Non-pigmented ciliary epithelial cell (primary cell): ENCODE measurements at places on chromosomes 12 and 14.

DNA sequence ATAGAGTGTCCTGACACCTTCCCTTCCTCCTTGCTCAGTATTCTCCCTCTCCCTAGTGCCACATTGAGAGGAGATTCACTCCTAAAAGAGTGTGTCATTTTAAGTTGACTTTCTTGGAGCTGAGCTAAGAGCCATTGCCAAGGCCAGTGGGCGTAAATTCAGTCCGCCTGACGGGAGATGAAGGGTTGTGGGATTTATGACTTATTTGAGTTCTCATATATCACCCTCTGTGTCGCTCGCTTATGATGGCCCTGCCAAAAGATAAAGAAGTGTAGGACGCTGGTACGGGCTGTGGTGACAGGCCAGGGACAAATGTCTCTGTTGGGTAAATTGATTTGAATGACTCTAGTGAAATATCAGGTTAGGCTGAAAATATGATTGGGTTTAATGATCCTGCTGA is 867.4 kb downstream of the NRXN3 start:
- no peak for DNase-seq

GRCh38 chr14:88188745-88189416 is 134.2 kb downstream of the KCNK10 start:
- DNase-seq, result no peak

GRCh38 chr14:80464531-80465149 is 253.3 kb upstream of the DIO2 start:
- no peak for DNase-seq

DNA sequence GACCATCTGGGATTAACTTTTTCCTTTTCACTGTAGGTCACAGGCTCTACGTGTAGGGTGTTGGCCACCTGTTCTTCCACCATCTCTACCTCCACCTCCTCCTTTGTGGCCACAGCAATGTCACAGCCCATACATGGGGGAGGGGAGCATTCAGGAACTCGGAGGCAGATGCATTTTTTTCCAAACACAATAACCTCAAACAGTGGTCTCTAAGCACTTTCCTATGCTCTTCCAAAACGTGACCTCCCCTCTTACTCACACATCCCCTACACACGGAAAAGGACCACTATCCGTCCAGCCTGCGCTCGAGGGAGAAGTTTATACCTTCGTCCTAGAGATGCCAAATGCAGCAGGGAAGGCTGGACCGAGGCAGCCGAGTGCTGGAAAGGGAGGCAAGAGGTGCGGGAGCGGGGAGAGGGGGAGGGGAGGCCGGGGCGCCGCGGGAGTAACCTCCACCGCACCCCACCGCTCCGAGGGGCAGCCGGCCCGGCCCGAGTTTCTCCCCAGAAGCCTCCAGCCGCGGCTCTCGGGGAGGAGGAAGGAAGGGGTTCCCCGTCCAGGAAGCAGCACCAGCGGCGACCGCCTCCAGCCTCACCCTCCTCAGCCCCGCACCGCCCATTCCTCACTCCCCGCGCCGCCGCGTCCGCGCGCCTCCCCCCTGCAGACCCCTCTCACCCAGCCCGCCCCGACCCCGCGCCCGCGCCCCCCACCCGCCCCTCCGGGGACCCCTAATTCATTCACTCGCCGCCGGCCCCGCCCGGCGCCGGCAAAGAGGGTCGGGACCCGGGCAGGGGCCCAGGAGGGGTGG is 594 bp downstream of the KRAS start:
- no peak for DNase-seq

DNA sequence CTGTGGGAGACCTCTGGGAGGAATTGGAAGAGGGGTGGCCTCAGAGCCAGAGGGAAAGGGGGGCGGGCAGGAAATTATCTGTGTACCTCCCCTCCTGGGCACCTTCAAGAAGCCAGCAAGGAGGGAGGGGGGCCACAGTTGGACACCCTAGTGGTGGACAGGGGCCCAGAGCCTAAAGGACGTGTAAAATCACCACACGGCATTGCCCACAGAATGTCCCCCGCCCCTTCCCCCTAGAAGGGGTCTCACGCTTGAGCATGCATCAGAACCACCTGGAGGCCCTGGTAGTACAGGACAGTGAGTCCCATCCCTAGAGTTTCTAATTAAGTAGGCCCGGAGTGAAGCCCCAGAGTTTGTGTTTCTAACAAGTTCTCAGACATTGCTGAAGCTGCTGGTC is 8.2 kb downstream of the ENDOU start:
- DNase-seq, result no peak

- DNase-seq, result no peak
These were observed 100.9 kb upstream of the PARP11 start for GRCh38 chr12:3973973-3974644.

DNA sequence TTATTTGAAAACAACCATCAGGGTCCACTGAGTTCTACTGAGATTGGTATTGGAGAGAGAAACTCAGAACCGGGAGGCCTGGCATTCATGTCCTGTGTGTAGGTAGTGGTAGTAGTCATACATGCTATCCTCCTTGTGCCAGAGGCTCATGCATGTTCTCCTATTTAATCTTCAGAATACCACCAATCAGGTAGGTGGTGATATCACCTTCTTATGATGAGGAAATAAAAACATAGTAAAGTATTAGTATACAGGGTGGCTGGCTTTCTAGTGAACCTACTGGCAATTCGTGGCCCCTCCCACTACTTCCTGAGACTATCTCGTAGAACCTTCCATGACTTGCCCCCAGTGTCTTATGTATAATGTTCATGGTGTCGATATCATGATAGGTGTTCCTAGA is 40.5 kb upstream of the EID3 start:
- no peak for DNase-seq
